ENCODE measurements at places on chromosomes 7 and 10. TPM values are rescaled to one million over a fixed set of nuclear protein-coding genes. Genes with fewer than 3 reads are reported as not detected.

DNA sequence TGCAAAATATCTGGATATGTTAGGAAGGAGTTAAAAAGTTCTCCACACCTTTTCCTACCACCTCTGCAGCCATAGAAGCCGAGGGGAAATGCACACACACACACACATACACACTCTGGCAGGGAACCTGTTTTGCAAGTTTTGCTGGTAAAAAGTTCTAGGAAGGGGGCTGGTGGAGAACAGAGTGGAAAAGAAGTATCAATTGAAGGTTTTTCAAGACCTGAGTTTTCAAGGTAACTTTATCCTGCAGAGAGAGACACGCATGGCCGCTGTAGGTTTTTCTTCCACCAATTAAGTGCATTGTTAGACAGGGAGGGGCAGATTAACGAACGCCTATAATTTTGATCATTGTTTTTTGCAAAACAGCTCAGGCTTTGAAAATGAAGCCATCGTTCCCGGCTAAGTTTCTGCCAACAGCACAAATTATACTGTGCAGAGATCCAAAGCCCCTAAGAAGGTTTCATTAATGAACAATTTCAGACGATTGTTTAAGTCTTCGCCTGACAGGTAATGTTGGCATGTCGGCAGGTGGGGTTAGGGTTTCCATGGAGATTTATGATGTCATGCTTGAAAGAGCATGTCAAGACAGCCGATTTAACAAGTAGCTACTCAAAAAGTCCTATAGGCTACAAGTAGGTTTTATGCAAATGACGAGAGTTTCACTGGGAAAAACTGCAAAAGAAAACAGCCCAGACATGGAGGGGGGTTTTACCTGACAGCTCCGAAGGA lies 29.7 kb downstream of the KIAA1217 start:
- no peak overlapping the region for H3K27ac ChIP-seq
- H3K4me1 ChIP-seq = peaks cover 4% of the 10 kb centered on the region
- no peak overlapping the region for H3K4me3 ChIP-seq
- H3K27me3 ChIP-seq = no peaks in the 10 kb centered on the region
- DNase-seq = no peak

DNA sequence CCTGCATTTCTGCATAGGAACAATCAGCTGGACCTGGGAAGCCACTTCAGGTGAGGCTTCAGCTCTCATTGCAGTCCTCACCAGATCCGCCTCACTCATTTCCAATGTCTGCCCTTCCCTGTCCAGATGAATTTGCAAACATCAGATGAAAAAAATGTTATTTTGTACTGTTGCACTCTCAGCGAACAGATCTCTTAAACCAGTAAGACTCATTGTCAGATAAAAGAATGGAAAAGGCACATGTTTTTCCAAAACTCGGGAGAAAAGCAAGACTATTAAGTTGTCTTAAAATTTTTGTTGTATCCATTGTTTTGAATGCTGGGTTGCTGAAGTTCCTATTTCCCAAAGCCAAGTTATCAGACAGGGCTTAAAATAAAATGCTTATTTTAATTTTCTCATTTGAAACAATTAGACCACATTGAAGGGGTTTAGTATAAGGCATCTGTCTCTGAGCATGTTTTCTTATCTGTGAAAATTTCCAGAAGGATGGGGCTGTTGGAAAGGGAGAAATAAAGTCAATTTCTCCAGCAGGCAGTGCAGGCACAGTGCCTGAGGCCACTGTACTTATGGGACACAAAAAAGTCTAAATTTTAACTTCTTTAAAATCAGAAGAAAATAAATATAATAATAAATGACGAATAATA lies 396.8 kb downstream of the KCNMA1 start:
- H3K4me3 ChIP-seq = no peak overlapping the region
- peaks cover 38% of the 10 kb centered on the region for H3K4me1 ChIP-seq
- H3K27ac ChIP-seq = no peak overlapping the region
- H3K27me3 ChIP-seq = no peaks in the 10 kb centered on the region
- no peaks in the 10 kb centered on the region for H3K36me3 ChIP-seq

DNA sequence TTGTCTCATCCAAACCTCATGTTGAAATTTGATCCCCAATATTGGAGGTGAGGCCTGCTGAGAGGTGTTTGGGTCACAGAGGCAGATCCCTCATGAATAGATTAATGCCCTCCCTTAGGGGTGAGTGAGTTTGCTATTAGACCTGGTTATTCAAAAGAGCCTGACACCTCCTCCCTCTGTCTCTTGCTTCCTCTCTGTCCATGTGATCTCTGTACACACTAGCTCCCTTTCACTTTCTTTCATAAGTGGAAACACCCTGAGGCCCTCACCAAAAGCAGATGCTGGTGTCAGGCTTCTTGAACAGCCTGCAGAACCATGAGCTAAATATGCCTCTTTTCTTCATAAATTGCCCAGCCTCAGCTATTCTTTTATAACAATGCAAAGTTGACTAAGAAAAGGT lies 447.1 kb downstream of the MDFIC start:
- H3K27ac ChIP-seq = no peak overlapping the region
- no peaks in the 10 kb centered on the region for H3K27me3 ChIP-seq
- no peaks in the 10 kb centered on the region for H3K4me1 ChIP-seq
- no peak for DNase-seq
- H3K36me3 ChIP-seq = no peaks in the 10 kb centered on the region
- no peak overlapping the region for H3K4me3 ChIP-seq

DNA sequence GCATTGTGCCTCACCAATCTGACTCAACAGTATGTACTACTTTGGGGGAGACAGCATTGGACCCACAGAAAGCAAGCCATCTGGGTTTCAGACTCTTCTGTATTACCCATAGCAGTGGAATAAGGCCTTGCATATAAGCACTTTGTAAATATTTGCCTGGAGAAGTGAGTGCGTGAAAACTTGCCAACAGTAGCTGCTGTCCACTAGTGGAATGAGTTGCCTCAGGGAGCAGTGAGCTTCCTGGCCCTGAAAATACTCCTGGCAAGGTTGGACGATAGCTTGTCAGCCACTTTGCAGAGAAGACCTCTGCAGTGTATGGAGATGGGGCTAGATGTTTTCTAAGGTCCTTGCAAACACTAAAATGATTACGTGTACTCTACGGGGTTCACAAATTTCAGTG lies 21.6 kb downstream of the GARS1 start:
- no peak overlapping the region for H3K27ac ChIP-seq
- H3K36me3 ChIP-seq = no peaks in the 10 kb centered on the region
- H3K27me3 ChIP-seq = no peaks in the 10 kb centered on the region

STOX1 gene
- 0.83 TPM for total RNA-seq

DNA sequence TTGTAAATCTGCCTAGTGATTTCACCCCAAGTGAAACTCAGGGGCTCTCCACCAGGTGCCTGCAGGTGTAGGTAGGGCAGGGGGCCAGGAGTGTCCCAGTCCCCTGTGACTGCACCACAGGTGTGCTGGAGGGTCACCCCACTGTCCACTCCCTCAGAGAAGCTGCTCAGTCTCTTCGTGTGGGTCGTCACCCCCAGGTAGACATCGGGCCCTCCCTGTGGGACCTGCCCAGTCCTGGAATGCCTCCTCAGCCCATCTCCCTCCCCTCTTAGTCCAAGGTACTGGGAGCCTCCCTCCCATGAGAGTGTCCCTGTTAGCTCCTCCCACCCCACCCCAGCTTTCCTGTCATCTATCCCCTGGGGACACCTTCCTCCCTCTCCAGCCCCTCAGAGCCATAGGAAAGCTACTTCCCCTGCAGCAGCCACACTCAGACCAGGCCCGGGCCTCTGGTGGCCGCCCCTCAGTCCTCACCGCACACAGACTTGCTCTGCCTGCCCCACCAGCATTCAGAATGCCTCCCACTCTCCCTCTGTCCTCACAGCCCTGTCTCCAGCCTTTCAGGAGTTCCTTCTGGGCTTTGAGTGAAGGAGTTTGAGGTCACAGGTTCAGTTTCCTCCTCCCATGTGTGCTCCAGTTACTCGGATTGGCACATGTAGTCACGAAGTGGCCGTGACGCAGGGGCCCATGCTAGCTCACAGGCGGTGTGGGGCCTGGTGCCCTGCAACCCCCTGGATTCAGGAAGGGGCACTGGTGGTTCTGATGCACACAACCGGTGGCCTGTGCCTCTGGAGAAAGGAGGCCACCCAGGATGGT lies 5.1 kb downstream of the ALOX5 start:
- H3K27me3 ChIP-seq = no peaks in the 10 kb centered on the region
- no peak overlapping the region for H3K4me3 ChIP-seq
- no peak for DNase-seq
- no peaks in the 10 kb centered on the region for H3K36me3 ChIP-seq
- H3K4me1 ChIP-seq = peaks cover 5% of the 10 kb centered on the region

DNA sequence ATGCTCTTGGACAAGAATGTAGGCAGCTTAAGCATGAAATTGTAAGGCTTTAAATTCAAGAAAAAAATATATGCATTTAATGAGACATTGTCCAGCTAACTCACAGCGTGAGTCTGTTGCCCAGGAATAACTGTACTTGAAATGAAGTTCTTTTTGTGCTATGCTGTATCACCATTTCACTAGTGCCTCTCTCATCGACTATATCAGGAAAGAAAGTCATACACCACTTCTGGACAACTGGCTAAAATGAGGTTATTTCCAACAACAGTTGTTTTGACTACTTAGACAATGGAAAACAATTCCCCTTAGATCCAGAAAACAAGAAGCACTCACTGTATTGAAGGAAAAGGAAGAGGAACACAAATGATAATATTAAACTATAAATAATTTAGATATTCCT lies 251.8 kb downstream of the CRPPA start:
- no peaks in the 10 kb centered on the region for H3K36me3 ChIP-seq
- H3K4me3 ChIP-seq = no peak overlapping the region
- H3K27ac ChIP-seq = no peak overlapping the region
- H3K27me3 ChIP-seq = no peaks in the 10 kb centered on the region
- no peak for DNase-seq

GRCh38 chr7:73918926-73919693 lies 58.2 kb downstream of the TMEM270 start:
- H3K4me1 ChIP-seq = no peaks in the 10 kb centered on the region
- H3K36me3 ChIP-seq = no peaks in the 10 kb centered on the region
- H3K4me3 ChIP-seq = no peak overlapping the region
- no peak for DNase-seq
- H3K27ac ChIP-seq = no peak overlapping the region
- no peaks in the 10 kb centered on the region for H3K27me3 ChIP-seq

RPEL1 gene
- not detected for total RNA-seq

MARVELD1 gene
- total RNA-seq = 39.2 TPM

DNA sequence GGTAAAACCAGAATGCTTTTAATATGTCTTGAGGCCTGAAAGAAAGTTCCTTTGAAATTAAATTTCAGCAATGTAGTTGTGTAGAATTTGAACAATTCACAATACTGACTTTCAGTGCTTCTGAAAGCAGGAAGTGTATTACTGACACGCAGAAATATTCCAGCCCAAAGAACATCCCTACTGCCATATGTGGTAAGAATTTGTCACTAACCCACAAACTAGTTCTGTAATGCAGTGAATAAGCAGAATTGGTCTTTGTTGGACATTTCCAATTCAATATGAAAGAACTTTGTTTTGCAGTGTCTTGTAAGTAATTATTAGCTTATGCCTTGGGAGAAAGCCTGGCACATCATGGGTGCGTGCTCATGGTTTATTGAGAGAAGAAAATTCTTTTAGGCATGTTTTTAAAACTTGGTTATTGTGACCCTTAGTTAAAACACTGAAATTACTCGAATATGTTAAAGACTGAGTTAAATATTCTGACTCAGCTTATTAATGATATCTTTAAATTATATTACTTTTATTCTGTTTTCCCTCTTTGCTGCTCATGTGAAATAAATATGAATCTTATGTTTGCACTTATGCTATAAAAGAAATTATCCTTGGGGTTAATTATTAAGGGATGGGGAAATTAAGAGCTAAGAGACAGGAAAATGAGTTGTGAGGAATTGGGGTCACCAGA lies 33.4 kb downstream of the PTPN12 start:
- H3K27ac ChIP-seq = no peak overlapping the region
- no peak overlapping the region for H3K4me3 ChIP-seq
- no peak for DNase-seq
- peaks cover 1% of the 10 kb centered on the region for H3K4me1 ChIP-seq
- no peaks in the 10 kb centered on the region for H3K27me3 ChIP-seq
- H3K36me3 ChIP-seq = no peaks in the 10 kb centered on the region

DNA sequence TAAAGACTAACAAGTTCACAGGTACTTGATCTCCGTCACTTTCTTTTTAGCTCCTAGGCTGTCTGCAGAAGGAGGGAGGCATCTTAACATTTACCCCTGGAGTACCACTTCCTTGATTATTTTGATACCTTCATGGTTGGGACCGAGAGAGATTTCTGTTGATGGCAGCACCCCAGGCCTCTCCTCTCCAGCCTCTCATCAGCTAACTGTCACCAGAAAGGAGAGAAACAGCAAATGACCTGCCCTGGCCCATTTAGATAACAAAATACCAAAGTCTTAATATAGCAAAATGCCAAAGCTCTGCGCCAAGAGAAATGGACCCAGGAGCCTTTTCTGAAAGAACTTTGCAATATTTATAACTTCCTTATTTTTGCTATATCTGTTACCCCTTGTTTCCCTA lies 30.0 kb upstream of the KLHL7 start:
- no peak overlapping the region for H3K27ac ChIP-seq
- H3K4me3 ChIP-seq = no peak overlapping the region
- DNase-seq = no peak
- H3K36me3 ChIP-seq = no peaks in the 10 kb centered on the region
- H3K4me1 ChIP-seq = no peaks in the 10 kb centered on the region

DNA sequence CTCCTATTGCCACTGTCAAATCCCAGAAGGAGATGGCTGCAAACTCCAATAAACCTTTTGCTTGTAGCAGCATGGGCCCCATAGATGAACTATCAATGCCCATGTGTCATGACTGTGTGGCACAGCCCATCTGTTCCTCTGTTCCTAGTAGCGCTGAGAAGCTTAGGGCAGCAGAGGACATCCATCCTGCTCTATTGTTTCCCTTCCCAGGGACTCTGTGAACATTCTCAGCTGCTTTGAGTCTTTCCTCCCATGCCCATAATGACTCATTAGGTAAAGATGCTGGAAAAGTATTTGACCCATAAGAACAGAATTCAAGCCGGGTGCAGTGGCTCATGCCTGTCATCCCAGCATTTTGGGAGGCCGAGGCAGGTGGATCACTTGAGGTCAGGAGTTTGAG lies 28.3 kb downstream of the STMP1 start:
- no peaks in the 10 kb centered on the region for H3K4me1 ChIP-seq
- no peaks in the 10 kb centered on the region for H3K27me3 ChIP-seq
- DNase-seq = no peak
- H3K27ac ChIP-seq = no peak overlapping the region
- no peaks in the 10 kb centered on the region for H3K36me3 ChIP-seq

DNA sequence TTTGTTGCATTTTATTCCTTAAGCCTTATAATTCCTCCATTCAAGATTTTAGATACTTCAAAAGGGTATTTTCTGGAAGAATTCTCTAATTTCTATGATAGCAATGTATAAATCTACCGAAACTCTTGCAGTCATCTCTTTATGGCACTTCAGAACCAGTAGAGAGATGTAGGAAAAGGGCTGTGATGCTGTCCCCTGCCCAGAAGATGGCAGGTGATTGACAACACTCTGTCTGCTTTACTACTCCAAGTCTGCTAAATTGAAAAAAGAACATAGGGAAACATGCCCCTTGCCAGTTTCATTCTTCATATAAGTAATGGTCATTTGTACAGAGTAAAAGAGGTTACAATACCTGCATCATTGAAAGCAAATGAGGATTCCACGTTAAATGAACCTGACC lies 5.1 kb downstream of the TCTN3 start:
- H3K4me3 ChIP-seq = no peak overlapping the region
- no peaks in the 10 kb centered on the region for H3K27me3 ChIP-seq
- DNase-seq = no peak
- H3K36me3 ChIP-seq = no peaks in the 10 kb centered on the region
- no peak overlapping the region for H3K27ac ChIP-seq
- H3K4me1 ChIP-seq = no peaks in the 10 kb centered on the region

ZNF425 gene
- 4.7 TPM for total RNA-seq

GRCh38 chr7:39647816-39648215 lies 24.4 kb downstream of the RALA start:
- H3K4me1 ChIP-seq = peaks cover 9% of the 10 kb centered on the region
- H3K27me3 ChIP-seq = no peaks in the 10 kb centered on the region
- H3K27ac ChIP-seq = no peak overlapping the region
- no peaks in the 10 kb centered on the region for H3K36me3 ChIP-seq
- no peak for DNase-seq

KCND2 gene
- total RNA-seq = 3.2 TPM

Data from ovary (tissue), 10 donors.